Motor neuron (in vitro differentiated cells): ENCODE measurements at places on chromosomes 2 and 18. TPM values are rescaled to one million over a fixed set of nuclear protein-coding genes. Genes with fewer than 3 reads are reported as not detected.

Gene NR4A2
- total RNA-seq, result 2.4 and 4.3 TPM in 2 replicates

Gene SPC25
- total RNA-seq, result 0.78 and 1.0 TPM in 2 replicates

Gene ATP6V1B1
- 3.0 and 3.9 TPM in 2 replicates for total RNA-seq

Gene IL37
- total RNA-seq, result not detected in 2 replicates

Gene MZT2B
- 267 and 303 TPM in 2 replicates for total RNA-seq

Gene LYPD6
- 4.6 and 4.9 TPM in 2 replicates for total RNA-seq

Gene SLC30A3
- total RNA-seq, result 0.63 and 1.0 TPM in 2 replicates

Gene PEX13
- 30.8 and 32.9 TPM in 2 replicates for total RNA-seq

Gene ASAP2
- total RNA-seq, result 10.5 and 10.7 TPM in 2 replicates

Gene LRP2
- under 0.01 and 0.05 TPM in 2 replicates for total RNA-seq

Gene LINC00305
- total RNA-seq, result not detected in 2 replicates

Gene NEU2
- not detected in 2 replicates for total RNA-seq

Gene MC2R
- 0.62 TPM in 1 of 2 replicates, not detected in the other for total RNA-seq

Gene CXCR1
- 0.09 and 0.21 TPM in 2 replicates for total RNA-seq

Gene LYG1
- total RNA-seq, result 1.4 and 1.5 TPM in 2 replicates

Gene CHRND
- total RNA-seq, result 0.26 and 0.50 TPM in 2 replicates

Gene DSC2
- total RNA-seq, result 4.3 and 4.6 TPM in 2 replicates
